ENCODE measurements at places on chromosomes 6 and 20.

DNA sequence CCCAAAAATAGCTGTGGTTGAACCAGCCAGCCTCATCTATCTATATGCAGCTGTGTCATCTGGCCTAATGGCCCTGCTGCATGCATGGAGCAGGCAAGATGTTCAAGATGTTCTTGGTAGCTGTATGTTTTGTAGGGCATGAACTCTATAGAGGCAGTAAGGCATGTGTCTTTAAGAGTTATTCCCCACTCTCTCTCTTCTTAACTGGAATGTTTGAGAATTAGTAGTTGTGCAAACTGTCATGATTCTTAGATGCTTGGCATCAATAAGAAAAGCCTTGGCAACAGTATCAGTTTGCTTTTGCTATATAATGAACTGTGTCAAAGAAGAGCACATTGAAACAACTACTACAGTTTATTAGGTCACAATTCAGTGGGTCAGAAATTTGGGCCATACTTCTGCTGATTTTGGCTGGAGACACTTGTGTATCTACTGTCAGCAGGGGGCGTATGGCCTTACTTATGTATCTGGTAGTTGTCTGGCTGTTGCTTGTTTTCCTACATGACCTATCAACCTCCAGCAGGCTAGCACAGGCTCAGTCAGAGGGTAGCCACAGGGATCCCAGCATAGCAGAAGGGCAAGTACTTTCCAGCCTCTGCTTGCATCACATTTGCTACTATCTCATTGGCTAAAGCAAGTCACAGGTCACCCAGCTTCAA, 56.1 kb upstream of the LAMP5 start:
- DNase-seq = peak; percentile 35

GRCh38 chr6:91926827-91927226, 1340.0 kb upstream of the MAP3K7 start:
- DNase-seq = no peak

- no peak for DNase-seq
Measured at GRCh38 chr20:44028003-44028730, 113.5 kb downstream of the TOX2 start.

DNA sequence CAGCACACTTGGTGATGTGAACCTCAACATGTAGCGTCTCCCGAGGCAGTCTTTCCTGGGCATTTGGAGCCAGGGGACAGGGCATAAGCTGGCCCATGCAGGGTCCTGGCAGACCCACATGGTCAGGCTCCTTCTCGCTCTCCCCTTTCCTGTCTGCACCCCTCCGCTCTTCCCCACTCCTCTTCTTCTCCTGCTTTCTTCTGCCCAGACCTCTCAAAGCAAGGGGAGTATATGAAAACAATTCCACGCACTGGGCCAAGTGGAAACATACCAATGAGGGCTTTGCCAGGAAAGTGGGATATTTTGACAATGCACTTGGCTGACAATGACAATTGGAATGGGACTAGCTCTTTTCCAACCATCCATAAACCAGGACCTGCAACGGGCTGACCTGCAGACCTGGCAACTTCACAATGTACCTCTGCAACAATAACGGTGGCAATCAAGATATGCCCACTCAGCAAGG, 58.9 kb upstream of the TRAF3IP2 start:
- no peak for DNase-seq

DNA sequence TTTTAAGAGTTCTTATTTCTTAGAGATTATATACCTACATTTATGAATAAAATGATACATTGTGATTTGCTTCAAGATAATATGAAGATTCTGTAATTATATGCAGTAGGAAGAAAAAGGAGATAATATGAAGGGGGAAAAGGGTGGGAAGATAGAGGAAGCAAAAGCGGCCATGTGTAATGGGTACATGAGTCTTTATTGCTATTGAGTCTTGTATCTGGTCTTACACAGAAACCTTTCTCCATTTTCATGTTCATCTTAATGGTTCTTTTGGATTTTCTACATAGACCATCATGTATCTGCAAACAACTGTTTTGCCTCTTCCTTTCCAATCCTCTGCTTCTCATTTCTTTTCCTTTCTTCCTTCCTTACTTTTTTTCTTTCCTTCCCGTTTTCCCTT, 36.1 kb downstream of the PHF20 start:
- DNase-seq = no peak

- peak; percentile 49 for DNase-seq
Measured at GRCh38 chr6:22003287-22003686, 293.5 kb downstream of the PRL start.

GRCh38 chr20:33148040-33148439, 19.9 kb upstream of the BPIFA2 start:
- DNase-seq = no peak

DNA sequence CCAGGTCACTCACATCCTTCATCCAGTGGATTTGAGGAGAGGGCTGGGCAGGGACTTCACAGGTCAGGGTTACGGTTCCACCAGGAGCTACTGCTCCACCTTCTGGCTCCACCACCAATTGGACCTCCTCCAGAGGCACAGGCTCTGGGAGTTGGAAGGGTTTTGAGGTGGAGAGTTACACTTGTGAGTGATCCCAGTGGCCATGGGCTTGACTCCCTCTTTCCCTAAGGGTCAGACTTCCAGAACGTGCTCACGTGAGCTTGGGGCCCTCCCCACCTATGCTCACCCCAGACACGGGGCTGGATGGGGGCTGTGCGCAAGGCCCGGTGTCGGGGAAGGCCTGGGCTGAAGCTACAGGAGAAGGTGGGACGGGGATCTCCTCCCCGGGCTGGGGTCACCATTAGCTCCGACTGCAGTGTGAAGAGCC, 1.5 kb downstream of the AGER start:
- no peak for DNase-seq
